ENCODE measurements at places on chromosomes 3 and 15.

DNA sequence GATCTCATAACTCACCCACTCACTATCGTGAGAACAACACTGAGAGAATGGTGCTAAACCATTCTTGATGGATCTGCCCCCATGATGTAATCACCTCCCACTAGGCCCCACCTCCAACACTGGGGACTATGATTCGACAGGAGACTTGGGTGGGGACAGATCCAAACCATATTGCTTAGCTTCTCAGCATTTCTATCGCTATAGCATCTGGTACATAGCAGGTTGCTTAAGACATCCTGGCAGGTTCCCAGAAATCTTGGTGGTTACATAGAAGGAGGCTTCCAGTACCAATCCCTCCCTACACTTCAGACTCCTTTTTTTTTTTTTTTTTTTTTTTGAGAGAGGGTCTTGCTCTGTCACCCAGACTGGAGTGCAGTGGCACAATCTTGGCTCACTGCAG, 487.8 kb downstream of the EDEM1 start:
- no peak for DNase-seq

GRCh38 chr15:74784426-74785193, 2.7 kb downstream of the CSK start:
- no peak for DNase-seq

DNA sequence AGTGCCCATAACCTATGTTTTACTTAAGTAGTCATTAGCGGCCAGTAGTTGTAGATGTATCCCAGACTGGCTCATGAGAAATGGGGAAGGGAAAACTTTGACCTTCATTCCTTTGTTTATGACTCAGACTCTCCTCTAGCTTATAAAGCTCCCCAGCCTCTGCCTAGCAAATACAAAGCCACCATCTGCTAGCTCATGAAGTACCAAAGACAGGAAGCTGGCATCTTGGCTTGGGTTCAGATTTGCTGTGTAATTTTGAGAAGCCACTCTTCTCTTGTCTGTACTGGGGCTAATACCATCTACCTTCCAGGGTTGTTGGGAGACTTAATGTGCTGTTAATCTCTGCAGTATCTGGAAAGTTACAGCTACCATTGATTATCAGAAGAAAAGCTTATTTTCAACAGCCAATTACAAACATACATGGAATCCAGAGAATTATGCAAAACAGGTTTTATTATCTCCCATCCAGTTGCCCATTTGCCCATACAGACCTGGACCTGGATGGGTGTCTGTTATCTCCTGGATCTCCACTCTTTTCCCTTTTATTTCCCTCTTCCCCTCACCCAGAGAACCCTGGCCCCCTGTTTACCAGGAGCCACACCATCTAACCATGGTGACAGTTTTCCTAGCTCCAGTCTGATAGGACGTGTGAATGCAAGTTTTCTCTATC, 153.8 kb downstream of the SEMA6D start:
- no peak for DNase-seq

- DNase-seq, result no peak
These were observed 14.6 kb upstream of the NIT2 start for GRCh38 chr3:100319951-100320350.

DNA sequence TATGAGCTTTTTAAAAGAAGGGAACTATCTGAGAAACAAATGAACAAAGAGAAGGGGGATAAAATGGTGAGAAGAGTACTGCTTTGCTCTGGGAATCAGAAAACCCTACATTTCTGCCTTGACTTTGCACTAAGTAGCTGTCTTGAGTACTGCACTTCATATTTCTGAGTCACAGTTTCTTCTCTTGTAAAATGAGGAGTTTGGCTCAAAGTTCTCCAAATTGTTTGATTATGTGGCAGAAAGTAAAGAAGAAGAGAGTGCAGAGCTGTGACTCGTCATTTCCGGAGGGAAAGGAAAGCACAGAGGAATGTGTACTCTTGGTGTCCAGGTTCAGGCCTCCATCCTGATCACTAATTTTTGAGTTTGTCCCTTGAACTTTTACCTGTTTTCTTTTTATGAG, 54.7 kb downstream of the TP63 start:
- no peak for DNase-seq

- DNase-seq, result no peak
These were observed 293.6 kb downstream of the FGF12 start for GRCh38 chr3:192433704-192434103.

DNA sequence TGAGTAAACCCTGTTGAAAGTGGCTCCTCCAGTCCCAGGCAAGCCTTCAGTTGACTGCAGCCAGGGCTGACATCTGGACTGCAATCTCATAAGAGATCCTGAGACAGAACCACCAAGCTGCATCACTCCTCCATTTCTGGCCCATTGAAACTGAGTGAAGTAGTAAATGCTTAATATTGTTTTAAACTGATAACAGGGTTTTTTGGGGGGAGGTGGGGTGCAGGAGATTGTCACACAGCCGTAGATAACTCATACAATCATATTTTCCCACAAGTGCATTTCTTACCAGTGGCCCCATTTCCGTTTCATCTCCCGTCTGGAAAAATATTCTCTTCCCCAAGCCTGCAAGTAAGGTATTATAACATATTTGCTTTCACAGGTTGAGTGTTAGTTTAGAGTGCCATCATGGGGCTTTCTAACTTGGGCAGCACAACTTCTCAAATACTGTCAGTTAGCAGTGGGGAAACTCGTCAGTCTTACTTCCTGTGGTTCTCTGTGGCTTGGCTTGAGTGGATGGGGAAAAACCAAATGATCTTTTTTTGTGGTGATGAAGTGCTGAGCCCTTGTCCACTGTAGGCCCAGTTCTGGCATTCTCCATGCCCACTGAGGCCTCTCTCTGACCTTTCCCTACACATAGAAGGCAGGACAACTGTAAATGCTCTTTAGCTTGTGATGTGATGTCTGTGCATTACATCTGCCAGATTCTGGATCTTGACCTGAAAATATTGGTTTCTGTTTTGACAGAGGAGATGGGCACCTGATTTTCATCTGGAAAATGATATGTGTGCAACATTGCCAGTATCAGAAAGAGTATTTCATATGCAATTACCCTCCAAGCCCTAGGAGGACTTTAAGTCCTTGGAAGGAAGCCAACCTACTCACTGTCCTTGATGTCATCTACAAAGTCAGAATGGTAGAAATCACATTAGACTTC, 90.1 kb upstream of the BHLHE40 start:
- no peak for DNase-seq

DNA sequence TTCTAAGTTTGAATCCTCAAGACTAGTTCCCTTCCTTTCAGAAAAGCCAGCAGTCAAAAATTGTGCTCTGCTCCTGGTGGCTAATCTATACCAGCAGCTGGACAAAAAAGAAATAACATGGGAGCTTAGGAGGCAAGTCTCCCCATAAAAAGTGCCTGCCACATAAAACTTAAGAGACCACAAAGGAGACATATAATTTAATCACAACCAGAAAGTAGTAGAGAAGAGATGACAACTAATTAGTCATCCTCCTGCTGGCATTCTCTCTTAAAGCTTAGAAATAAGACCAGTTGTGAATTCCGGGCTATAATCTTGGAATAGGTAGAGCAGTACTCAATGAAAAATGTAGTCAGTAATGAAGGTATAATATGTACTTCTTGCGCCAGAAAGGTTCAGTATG, 20.2 kb upstream of the IMPG2 start:
- DNase-seq, result no peak

DNA sequence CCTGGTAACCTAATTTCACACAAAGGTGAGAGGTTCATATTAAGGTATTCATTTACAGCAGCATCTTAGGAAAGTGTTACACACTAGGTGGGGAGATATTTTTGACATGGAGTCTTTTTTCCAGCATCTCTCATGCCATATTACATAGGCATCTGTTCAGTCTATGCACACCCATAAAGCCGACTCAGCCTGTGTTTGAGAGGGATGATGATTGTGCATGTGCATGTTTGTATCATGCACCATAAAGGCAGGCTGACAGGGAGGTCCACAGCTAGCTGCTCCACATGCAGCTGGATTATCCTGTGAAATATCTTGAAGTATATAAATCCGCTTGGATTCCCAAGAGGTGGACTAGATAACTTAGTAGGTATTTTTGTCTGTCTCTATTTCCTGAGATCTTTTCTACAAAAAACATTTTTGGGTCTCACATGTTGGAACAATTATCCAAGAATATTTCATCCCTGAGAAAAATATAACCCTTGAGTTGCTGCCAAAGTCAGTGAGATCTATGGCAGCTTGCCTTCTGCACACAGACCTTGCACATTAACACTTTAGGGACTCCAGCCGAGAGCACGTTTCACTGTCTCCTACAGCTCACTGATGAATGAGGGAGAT, 288.4 kb upstream of the DPH6 start:
- DNase-seq, result no peak

DNA sequence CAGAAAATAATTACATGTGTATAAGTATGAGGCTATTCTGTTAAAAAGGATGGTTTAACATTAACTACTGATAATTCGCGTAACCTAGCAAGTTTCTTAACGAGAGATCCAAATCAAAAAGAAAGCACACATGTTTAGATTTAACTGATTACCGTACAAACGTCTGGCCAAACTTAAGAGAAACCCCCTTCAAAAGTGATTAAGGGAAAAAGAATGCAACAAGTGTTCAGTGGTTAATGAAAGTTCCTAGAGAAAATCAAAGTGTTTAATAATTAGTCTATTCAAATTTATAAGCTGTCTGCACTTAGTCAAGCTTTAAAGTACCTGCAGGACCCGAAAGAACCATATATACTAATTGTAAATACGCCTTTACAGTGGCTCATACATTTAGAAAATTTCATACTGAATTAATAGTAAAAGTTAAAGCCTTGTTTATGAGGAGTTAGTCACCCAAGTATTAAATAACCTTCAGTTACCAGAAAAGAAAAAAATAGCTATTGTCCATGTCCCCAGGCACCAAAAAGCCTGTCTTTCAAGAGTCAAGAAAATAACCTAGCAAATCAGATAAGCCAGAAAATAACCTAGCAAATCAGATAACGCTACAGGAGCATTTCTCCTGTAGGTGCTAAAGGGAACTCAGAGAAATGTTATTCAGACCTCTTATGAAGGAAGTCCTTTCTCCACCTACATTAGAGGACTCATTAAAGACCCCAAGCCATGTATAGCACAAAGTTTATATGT, 34.6 kb downstream of the ZNF589 start:
- DNase-seq, result no peak

GRCh38 chr15:100770661-100771584, 108.7 kb upstream of the ALDH1A3 start:
- DNase-seq, result no peak

DNA sequence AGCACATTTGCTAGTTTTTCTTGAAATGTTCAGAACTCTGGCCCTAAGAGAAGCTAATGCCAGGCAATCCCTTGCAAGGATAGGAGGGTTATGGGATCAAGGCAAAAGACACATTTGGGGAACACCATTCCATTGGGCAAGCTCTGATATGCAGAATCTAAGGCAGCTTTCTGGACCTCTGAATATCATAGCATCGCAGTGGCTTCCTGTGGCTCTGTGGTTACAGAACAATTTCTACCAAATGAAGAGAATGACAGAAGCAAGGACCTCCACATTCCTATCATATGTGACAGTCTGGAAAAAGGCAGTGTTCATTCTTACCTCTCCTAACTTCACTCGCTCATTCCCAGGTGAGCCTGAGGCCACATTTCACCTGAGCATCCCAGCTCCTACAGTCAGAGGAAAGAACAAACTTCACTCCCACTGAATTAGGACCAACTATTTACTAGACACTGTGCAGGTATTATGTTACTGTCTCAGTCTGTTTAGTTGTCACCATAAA, 836.1 kb upstream of the CFAP20DC start:
- no peak for DNase-seq

DNA sequence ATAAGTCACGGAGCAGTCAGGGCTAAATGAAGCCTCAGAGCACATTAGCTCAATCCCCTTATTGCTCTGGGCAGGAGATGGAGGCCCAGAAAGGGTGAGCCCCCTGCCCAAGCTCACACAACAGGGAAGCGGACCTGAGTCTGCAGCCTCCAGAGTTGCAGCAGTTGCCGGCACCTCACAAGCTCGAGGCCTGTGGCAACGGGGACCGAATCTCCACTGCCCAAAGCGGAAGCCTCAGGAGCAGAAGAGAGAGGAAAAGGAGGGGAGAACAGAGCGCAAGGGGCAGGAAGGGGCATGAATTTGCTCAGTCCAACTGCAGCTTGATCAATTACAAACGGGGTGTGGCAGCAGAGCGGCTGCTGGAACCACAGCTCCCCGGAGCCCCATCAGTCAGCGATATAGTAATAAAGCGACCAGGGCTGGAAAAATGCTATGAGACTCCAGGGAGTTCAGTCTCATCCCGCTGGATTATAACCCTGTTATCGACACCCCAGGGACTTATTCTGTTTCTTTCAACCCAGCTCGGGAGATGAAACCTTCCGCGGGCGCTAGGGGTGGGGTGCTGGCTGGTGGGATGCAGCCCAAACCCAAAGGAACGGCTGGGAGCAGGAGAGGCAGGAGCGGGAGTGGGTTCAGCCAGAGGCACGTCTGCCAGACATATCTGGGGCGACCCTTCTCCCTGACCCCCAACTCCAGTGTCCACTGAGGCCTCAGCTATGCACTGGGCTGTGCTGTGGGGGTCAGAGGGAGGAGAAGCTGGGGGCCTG, 219.7 kb upstream of the LINGO1 start:
- DNase-seq, result no peak

DNA sequence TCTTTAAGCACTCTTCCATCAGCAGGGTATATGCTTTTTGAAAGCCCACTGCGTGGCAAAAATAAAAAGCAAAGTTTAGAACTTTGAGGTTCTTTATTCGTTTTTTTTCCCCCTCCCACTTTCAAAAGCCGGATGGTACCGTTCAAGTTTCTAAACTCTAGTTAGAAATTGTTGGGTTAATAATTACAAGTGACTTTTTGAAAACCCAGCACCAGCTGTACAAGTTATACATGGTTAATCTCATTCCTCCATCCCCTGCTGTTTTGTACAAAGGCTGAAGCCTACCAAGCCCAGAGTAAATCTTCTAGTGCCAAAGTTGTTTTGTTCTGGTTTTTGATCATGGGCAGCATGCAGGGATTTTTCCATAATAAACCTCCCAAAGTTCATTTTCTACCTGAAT, 48.6 kb downstream of the WDR72 start:
- DNase-seq, result no peak

GRCh38 chr3:102192575-102192974, 242.2 kb upstream of the ZPLD1 start:
- DNase-seq, result no peak

- no peak for DNase-seq
These were observed 50.2 kb upstream of the THBS1 start for GRCh38 chr15:39530480-39531342.

- no peak for DNase-seq
These were observed 8.9 kb downstream of the ECE2 start for GRCh38 chr3:184284696-184285095.

All from stimulated activated CD8-positive, alpha-beta memory T cell treated with anti-CD3 and anti-CD28 coated beads, Interleukin-4, amount 100 ng/mL, for 1 hour (primary cell).